Activated CD8-positive, alpha-beta memory T cell treated with anti-CD3 and anti-CD28 coated beads for 1 hour (primary cell): ENCODE measurements at places on chromosomes 4 and X.

DNA sequence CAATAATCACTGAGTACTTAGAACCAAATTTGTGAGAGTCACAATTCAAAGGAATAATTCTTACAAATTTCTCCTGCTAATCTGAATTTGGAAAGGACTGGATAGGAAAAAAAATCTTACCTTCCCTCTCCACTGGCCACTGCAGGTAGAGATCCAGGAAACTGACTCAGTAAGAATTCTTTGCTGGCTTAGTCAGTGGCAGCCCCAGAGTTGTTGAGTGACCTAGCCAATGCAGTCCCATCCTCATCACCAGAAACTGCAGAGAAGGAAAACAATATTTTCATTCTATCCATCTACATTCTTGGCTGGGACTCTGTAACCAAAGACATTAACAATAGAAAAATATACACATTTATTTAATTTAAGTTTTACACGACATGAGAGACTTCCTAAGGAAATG, 572.0 kb downstream of the ADGRL3 start:
- no peak for DNase-seq

DNA sequence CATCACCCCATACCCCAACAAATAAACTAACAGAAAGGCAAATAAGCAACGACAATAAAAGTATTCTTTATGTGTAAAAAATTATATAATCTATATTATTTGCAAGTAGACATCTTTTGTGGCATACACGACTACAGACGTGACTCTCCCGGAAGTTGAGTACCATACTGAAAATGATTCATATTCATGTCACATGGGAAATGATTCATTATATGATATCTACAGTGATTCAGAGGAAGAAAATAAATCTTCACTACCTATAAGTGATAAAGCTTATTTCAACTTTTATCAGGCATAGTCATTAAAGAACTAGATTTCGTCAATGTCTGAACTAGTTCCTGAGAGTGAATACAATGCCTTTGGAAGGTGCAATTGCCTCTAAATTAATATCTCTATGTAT, 4.6 kb upstream of the ANTXR2 start:
- DNase-seq, result no peak

GRCh38 chr4:105520819-105521790, 31.3 kb upstream of the ARHGEF38 start:
- DNase-seq, result no peak

DNA sequence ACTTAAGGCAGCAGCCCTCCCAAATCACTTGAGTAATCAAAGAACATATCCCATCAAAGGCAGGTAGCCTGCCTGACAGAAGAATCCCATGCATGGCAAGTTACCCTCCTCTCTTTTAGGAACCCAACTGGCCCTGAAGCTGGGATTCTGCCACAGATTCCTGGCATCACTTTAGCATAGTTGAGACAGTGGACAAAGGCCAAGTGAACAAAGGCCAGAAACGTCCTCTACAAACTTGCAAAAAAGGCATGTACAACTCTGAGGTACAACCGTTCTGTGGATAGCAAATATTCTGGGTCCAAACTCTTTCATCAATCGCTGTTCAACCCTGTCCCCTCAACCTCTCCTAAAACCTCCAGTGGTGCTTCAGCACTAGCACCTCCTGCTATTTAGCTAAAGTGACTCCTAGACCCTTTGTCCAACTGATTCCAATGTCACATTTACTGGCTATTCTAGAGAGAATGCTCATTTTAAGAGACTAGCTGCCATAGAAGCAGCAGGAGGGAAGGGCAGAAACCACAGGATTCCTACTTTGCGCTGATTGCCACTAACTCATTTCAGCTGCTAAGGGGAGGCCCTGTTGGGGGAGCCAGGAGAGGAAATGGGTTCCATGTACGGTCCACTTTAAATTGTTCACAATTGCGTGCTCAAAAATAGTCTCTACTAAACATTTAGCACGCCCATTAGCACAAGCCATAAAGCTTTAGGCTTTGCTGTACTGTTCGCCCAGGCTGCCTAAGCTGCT, 105.9 kb downstream of the SHROOM4 start:
- no peak for DNase-seq

DNA sequence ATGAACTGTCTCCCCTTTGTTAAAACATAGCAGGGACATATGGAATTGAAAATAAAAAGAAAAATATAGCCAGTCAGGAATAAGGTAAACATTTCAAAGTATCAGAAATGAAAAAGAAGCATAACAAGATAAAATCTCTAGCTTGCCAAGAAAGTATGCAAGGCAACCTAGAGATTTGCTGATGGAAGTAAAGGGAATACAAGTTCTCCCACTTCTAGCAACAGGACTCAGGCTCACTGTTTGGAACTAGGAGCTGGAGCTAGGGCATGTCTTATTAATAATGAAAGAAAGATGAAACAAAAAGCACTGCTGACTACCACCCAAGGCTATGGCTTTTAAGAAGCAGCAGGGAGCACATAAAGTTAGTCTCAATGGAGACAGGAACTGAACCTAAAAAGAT, 18.2 kb downstream of the ANKRD50 start:
- no peak for DNase-seq

DNA sequence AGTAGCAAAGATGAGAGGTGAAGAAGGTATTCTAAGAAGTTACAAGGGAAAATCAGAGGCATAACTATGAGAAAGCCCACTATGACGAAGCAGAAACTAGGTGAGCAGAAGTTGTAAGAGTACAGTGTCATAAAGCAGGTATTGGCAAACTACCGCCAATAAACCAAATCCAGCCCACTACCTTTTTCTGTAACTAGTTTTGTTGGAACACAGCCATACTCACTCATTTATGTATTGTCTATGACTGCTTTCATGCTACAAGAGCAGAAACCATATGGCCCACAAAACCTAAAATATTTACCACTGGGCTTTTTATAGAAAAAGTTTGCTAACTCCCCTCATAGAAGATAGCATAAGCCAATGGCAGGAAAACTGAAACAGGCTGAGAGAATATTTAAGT, 31.8 kb upstream of the ZCCHC13 start:
- no peak for DNase-seq

GRCh38 chrX:1466971-1467561, 14.4 kb upstream of the ASMTL start:
- DNase-seq, result no peak

GRCh38 chr4:39497909-39498726, 29.1 kb downstream of the UGDH start:
- DNase-seq, result no peak

DNA sequence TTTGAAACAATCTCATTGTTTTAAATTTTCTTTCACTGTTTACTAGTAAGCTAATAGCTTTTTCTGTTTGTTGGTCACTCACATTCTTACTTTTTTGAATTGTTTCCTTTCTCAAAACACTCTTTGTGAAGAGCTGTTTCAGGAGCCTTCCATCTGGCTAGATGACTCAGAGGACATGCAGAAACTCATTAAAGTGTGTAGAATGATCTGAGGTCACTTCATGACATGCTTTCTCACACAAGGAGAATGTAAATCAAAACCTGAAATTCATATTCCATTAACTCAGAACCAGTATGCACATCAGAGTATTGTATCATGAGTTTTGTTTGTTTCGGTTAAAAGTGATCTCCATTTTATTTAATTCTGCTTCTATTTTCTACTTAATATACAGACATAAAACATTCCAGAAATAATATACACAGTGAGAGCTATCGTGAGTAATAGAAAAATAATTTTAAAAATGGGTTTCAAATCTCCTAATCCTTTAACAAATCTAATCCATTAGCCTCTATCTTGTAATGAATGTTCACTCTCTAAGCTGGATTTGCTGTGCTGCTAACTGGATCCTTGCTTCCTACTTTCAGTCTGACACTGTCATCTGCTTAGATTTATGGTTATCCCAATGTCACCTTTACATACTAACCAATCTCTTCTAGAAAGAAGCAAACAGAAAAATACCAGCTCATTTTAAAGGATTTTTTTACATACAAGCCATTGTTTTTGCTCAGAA, 449.6 kb downstream of the FSTL5 start:
- no peak for DNase-seq

GRCh38 chrX:25674776-25675175, 463.4 kb upstream of the MAGEB18 start:
- no peak for DNase-seq

DNA sequence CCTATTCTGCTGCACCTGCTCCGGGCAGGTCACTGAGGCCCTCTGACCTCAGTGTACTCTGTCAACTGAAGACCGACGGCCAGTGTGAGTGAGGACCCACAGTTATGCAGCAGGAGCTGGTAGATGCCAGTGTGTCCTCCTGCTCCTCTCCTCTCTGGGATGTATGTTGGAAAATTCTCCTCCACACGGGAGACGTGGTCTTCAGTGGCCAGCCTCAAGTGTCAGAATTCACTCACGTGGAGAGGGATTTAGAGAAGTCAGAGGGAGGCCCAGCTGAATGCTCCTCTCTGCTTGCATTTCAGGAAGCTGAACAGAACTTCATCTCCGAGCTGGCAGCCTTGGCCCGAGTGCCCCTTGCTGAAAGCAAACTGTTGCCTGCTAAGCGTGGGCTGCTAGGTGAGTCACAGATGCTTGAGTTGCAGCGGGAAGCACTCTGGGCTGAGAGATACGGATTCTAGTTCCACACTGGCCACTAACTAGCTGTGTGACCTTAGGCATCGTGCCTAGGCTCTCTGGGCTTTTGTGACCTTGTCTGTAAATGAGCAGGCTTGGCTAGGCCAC, 83.6 kb downstream of the CRMP1 start:
- DNase-seq, result no peak

- no peak for DNase-seq
Observed at GRCh38 chr4:48227662-48228061, 42.0 kb downstream of the TEC start.

DNA sequence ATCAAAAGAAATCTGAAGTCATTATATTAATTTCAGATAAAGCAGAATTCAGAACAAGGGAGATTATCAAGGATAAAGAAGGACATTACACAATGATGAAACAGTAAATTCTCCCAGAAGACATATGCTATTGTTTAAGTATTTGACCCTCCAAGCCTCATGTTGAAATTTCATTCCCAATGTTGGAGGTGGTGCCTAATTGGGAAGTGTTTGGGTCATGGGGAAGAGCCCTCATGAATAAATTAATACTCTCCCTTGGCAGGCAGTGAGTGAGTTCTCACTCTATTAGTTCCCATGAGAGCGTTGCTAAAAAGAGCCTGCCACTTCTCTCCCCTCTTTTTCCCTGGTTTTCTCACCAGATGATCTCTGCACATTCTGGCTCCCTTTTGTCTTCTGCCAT, 249.9 kb upstream of the GRIA3 start:
- DNase-seq, result no peak

DNA sequence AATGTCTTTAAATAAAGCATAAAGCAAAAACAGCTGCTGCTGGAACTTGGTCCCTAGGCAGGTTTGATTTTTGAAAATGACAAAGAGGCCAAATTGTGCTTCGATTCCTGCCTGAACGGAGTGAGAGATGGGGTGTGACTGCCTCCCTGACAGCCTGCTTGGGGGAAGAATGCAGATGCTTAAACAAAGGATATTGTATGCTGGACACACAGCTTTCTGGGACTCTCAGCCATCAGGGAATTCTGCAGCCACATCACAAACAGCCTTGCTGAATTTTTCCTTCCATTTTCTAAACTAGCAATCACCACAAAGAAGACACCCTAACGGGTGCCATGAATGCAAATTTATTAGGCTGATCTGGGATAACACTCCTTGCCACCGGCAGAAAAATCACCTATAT, 83.9 kb upstream of the CPEB2 start:
- no peak for DNase-seq
